ENCODE measurements at places on chromosomes 5 and 9.

DNA sequence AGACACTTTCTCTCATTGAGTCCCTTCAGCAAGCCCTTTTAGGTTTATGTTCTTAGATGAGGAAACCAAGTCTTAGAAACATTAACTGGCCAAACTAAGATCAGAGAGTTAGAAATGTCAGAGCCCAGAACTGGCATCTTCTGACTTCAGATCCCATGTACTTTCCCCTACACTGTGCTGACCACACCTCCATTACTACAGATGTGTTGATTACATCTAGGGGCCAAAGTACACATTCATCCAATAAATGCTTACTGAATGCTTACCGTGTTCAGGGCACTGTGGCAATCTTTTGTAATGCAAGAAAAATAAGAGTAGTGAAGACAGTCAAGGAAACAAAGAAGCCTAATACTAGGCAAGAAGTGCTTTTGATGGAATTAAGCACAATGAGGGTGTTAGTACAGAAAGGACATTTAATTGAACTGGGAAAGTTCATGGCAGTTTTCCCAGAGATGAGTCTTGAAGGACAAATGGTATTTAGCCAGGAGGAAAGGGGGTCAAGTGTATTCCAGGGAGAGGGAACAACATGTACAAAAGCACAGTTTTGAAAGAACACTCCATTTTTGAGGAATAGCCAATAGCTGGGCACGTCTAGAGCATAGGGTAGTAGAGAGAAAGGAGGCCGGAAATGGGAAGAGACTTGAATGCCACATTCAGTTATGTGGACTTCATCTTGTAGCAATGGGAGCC is 89.7 kb upstream of the CDKN2B start:
- DNase-seq = no peak

DNA sequence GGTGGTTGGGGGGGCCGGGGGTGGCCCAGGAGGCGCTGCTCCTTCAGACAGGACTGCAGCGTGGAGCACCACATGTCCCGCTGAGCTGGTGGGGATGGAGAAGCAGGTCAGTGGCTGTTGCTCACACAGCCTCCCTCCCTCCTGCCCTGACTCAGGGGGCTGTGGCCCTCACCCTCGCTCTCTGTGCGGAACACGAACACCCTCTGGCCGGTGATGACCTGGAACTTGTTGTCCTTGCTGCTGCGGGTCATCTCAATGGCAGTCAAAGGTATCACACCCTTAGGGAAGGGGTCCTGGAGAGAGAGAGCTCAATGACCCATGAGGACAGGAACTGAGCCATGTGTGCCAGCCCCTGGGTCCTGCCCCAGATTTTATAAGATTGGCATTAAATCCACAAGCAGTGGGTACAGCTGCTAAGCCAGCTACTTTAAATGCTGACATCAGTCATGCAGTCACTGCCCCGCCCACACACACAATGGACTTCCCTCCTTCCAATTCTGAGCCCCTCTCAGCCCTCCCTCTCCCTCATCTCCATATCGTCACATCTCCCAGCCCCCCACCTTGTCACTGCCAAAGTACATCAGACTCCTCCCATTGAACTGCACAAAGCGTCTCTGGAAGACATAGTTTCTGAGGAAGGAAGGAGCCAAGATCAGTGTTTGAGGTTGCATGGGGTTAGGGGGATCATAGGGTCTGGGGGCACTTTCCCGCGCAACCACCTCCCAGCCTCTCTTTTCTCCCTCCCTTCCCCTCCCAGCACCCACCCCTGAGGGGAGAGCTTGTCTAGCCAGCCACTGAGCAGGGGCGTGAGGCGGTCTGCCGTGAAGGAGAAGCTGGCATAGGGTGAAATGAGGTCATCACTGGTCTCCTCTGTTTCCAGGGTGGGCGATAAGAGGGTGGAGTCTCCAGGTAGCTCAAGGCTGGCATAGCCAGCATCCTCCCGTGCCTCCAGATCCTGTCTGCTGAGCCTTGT is 8.9 kb downstream of the ARAP3 start:
- no peak for DNase-seq

DNA sequence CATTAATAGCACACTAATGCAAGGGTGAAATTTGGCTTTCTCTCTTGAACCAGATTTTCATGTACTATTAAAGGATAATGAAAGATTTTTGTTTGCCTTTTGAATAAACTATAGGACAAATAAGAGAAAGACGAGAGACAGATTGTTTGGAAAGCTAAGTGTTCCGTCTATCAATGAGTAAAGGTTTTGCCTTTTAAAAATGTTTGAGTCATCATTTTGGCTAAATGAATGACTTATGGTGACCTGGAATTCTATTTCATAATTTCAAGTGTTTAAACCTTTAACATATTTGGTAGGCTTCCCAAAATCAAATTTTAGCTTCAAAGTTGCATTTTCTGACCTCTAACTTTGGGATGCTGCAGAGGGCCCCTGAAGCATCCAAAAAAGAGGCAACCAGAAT is 145.2 kb downstream of the SLC25A46 start:
- no peak for DNase-seq

- DNase-seq = no peak
These were observed 185.6 kb downstream of the AOPEP start for GRCh38 chr9:94911986-94912635.

DNA sequence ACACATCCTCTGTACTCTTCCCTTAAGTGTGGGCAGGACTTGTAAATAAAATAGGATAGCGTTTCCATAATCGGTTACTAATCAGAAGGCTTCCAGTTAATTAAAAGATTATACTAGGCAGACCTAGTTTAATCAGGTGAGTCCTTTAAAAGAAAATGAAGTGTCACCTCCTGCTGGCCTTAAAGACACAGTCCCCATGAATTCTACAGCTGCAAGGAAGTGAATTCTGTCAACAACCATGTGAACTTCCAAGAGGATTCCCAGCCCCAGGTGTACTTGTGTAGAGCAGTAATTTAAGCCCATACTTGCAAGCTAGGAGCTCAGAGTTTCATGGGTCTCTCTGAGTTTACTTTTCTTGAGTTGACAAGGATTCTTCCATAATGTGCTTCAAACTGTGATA is 918.3 kb downstream of the DTWD2 start:
- no peak for DNase-seq

GRCh38 chr5:131571669-131572168 is 63.3 kb downstream of the RAPGEF6 start:
- no peak for DNase-seq

DNA sequence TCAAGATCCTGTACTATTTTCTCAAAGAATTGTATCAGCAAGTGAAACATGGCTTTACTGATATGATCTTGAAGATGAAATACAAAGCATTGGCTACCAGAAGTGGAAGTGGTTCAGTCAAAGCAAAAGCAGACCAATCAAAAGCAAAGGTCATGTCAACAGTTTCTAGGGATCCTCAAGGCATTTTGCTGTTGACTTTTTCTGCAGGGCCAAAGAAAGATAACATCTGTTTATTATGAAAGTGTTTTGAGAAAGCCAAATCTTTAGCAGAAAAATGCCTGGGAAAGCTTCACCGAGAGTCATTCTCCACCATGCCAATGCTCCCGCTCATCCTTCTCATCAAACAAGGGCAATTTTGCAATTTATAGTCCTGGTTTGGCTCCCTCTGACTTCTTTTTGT is 90.3 kb upstream of the ACO1 start:
- DNase-seq = no peak

DNA sequence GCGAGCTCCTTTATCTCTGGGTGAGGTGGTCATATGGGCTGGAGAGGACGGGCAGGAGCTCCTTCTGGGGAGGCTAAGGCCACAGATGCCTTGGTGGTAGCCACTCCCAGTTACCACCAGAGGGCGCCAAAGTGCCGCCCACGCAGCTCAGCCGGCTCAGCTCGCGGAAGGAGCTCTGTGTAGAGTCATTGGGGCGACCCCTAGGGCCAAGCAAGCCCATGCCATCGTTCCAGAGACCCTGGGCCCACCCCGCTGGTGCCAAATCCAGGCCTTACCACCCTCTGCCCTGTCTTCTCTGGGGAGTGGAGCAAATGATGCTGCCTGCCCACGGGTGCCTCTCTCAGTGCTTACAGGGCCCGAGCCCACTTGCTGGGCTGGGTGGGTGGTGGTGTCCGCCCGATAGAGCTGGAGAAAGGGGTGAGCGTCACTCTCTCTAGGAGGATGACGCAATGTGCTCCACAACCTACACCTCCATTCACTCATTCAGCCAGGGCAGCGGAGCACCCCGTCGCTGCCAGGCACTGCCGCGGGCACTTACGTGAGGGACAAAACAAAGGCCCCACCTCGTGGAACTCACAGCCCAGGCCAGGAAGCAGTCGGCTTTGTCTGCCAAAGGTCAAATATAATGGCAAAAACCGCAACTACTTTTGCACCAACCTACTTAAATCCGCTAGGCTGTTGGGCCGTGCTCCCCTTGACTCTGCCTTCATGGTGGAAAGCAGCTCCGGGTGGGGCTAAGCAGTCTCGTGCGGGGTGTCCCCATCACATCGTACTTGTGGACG is 13.8 kb downstream of the TSPAN17 start:
- DNase-seq = peak; percentile 74

GRCh38 chr5:138654281-138654867 is 79.2 kb upstream of the HSPA9 start:
- DNase-seq = peak; percentile 63

GRCh38 chr5:55959208-55959607 is 35.6 kb downstream of the IL6ST start:
- DNase-seq = no peak

DNA sequence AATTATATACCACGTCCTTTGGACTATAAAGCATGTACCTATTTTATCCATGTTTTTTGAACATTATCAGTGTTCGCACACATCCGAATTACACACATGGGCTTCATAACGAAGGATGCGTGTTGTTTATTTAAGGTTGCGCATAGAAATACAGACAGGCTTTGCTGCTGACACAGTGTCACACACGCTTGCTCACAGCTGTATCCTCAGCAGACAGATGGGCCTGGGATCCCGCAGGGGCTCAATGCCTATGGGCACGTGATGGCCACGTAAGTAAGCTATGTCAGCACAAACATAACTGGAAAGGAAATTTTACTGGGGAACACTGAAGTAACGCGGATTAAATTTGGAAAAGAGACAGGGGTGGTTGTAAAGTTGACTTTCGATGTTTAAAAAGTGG is 76.6 kb downstream of the OTULIN start:
- DNase-seq = no peak

GRCh38 chr9:111151537-111151936 is 113.3 kb upstream of the LPAR1 start:
- DNase-seq = no peak

DNA sequence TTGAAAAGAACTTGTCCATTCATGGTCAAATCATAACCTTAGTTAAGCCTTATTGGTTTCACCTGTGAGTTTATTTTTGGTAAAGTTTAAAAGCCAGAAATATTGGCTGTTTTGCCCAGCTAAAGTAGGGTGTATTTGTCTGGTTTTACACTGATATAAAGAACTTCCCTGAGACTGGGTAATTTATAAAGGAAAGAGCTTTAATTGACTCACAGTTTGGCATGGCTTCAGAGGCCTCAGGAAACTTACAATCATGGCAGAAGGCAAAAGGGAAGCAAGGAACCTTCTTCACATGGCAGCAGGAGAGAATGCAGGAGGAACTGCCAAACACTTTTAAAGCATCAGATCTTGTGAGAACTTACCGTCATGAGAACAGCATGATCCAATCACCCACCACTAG is 55.3 kb downstream of the JAKMIP2 start:
- DNase-seq = no peak
